ENCODE measurements at places on chromosomes 13 and 19.

DNA sequence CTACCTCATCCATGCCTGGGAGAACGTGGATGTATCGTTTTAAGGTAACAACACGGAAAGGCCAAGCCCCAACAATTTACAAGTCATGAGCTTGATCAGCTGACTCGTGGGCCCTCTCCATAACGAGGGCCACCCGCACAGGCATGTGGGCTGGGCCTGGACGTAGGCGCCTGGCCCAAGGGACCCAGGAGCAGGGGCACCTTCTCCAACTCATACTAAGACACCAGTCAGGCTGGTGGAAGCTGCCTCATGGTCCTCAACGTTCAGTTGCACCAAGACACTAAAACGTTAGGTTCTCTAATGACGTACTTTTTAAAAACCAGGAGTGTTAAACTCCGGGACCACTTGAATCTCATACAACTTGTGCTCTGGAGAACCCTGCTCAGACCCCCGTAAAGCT lies 21.8 kb upstream of the EIF3G start:
- DNase-seq = no peak
- no peaks in the 10 kb centered on the region for H3K36me3 ChIP-seq
- no peak overlapping the region for H3K4me3 ChIP-seq
- H3K4me1 ChIP-seq = no peaks in the 10 kb centered on the region
- H3K27me3 ChIP-seq = no peaks in the 10 kb centered on the region
- no peak overlapping the region for H3K27ac ChIP-seq

- no peak overlapping the region for H3K27ac ChIP-seq
- peaks cover 55% of the 10 kb centered on the region for H3K4me1 ChIP-seq
- no peak for DNase-seq
These were observed 2.4 kb downstream of the GADD45GIP1 start for GRCh38 chr19:12954612-12954962.

GRCh38 chr19:17764348-17764747 lies 13.1 kb downstream of the FCHO1 start:
- H3K4me1 ChIP-seq = peaks cover 7% of the 10 kb centered on the region
- H3K27me3 ChIP-seq = no peaks in the 10 kb centered on the region
- DNase-seq = no peak
- H3K36me3 ChIP-seq = no peaks in the 10 kb centered on the region
- no peak overlapping the region for H3K27ac ChIP-seq

GRCh38 chr13:73825143-73825542 lies 309.1 kb downstream of the KLF12 start:
- H3K27me3 ChIP-seq = no peaks in the 10 kb centered on the region
- DNase-seq = no peak
- no peaks in the 10 kb centered on the region for H3K36me3 ChIP-seq

DNA sequence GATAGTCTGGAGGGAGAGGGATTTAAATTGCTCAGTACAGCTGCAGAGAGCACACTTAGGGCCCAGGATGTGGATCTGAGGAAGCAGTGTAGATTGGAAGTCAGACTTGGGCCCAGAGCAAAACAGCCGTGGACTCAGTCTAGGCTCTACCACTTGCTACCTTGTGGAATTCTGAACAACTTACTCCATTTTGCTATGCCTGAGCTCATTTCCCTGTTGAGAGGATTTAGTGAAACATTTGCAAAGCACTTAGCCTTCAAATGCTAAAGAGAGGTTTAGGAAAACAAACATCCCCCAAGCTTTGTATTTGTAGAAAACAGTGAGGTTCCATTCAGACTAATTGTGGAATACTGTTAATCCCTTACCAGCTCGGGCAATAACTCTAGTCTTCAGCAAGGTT lies 453.4 kb upstream of the ZNF507 start:
- DNase-seq = no peak
- H3K27me3 ChIP-seq = no peaks in the 10 kb centered on the region
- H3K4me3 ChIP-seq = no peak overlapping the region

DNA sequence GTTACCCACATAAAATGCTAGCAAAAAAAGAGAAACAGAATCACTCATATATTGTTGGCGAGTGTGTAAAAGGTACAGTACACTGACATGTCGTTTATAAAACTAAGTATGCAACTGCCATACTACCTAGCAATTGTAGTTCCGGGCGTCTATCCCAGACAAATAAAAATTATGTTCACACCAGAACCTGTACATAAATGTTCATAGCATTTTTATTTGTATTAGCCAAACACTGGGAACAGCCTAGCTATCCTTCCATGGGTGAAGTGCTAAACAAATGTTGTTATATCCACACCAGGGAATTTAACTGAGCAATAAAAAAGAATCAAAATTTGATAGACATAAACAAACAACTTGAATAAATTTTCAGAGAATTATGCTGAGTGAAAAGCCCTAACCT lies 28.9 kb upstream of the POSTN start:
- no peak overlapping the region for H3K27ac ChIP-seq
- H3K4me1 ChIP-seq = no peaks in the 10 kb centered on the region
- no peak for DNase-seq
- H3K36me3 ChIP-seq = no peaks in the 10 kb centered on the region

DNA sequence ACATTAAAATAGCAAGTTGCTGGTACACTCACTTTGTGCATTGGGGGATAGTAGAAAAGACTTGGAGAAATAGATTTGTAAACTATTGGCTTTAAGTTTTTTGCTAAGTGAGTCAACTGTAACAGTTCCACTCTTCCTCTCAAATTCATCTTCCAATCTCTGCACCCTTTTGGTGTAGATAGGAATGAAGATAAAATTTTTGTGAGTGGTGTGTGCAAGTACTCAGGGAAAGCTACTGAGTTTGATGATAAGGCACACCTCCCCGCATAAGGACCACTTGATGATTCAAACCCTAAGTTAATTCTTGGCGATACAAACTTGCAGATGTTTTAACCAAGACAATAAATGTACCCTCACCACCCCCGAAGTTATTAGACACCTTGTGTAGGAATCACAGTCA lies 168.3 kb upstream of the SLITRK1 start:
- no peak for DNase-seq
- H3K4me1 ChIP-seq = no peaks in the 10 kb centered on the region
- no peaks in the 10 kb centered on the region for H3K36me3 ChIP-seq
- no peaks in the 10 kb centered on the region for H3K27me3 ChIP-seq
- no peak overlapping the region for H3K4me3 ChIP-seq

DNA sequence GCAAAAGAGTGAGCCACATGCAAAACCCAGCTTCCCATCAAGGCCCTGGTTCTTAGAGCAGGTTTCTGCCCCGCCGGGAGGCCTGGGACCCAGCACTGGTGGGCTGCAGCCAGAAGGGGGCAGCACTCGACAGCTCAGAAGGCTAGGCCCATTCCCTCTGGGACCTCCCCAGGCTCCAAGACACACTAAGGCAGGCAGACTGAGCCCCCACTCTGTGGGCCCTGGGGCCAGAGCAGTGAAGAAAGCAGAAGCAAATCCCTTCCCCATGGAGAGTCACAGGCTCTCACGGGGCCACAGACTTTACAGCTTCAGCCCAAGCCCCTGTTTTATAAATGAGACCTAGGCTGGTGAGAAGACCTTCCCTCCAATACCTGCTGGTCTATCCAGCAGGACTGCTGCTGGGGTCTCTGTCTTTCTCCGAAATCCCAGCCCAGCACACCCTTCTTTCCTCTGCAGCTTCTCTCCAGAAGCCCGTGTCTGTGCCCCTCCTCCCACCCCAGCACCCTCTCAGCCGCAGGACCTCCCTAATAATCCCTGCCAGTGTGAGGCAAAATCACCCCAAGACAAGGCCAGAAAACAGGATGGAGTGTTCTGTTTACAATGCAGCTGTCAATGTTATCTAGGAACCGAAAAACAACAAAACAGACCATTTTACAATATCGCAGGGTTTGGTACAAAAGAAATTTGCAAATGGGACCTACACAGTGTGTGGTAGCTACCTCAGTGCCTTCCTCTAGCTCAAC lies 109.3 kb downstream of the ABCC4 start:
- no peak overlapping the region for H3K27ac ChIP-seq
- no peaks in the 10 kb centered on the region for H3K27me3 ChIP-seq
- no peak for DNase-seq
- H3K4me1 ChIP-seq = no peaks in the 10 kb centered on the region
- no peaks in the 10 kb centered on the region for H3K36me3 ChIP-seq

- no peak for DNase-seq
- H3K4me3 ChIP-seq = peak overlapping the region; percentile 85
- peaks cover 48% of the 10 kb centered on the region for H3K4me1 ChIP-seq
- H3K27me3 ChIP-seq = no peaks in the 10 kb centered on the region
- no peaks in the 10 kb centered on the region for H3K36me3 ChIP-seq
- peak overlapping the region; percentile 97 for H3K27ac ChIP-seq
These were observed 4.3 kb downstream of the KLF2 start for GRCh38 chr19:16328824-16329482.

GRCh38 chr19:36986131-36986530 lies 70.0 kb downstream of the ZNF568 start:
- no peaks in the 10 kb centered on the region for H3K27me3 ChIP-seq
- no peak for DNase-seq
- H3K27ac ChIP-seq = no peak overlapping the region
- no peak overlapping the region for H3K4me3 ChIP-seq

GRCh38 chr13:95235974-95236373 lies 65.3 kb downstream of the ABCC4 start:
- H3K27ac ChIP-seq = no peak overlapping the region
- DNase-seq = no peak
- no peaks in the 10 kb centered on the region for H3K27me3 ChIP-seq

GRCh38 chr19:47377208-47377701 lies 28.1 kb downstream of the DHX34 start:
- H3K4me3 ChIP-seq = no peak overlapping the region
- no peaks in the 10 kb centered on the region for H3K4me1 ChIP-seq
- no peak overlapping the region for H3K27ac ChIP-seq
- H3K36me3 ChIP-seq = peaks cover 89% of the 10 kb centered on the region

- H3K4me1 ChIP-seq = peaks cover 19% of the 10 kb centered on the region
- no peak overlapping the region for H3K27ac ChIP-seq
- DNase-seq = no peak
- no peaks in the 10 kb centered on the region for H3K36me3 ChIP-seq
These were observed 8.8 kb upstream of the CD22 start for GRCh38 chr19:35320065-35320713.

DNA sequence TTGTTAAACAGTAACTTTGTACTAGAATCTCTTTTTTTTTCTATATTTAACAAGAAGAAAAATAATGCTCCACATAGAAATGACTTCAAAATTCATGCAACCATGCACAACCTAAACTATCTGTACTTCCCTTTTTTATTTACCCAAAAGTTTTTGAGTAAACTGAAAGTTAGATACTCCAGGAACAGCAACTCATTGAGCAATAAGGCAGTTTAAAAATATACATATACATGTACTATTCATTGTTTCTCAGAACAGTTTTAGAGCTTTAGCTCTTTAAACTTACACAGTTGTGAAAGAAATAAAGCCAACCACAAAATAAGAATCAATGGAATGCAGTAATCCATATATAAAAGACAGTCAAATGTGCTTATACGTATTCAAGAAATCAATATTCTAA lies 39.2 kb downstream of the MTMR6 start:
- peaks cover 10% of the 10 kb centered on the region for H3K36me3 ChIP-seq
- DNase-seq = no peak
- no peak overlapping the region for H3K27ac ChIP-seq
- no peak overlapping the region for H3K4me3 ChIP-seq
- no peaks in the 10 kb centered on the region for H3K4me1 ChIP-seq

GRCh38 chr13:76861859-76862258 lies 24.3 kb downstream of the KCTD12 start:
- H3K4me3 ChIP-seq = no peak overlapping the region
- no peak overlapping the region for H3K27ac ChIP-seq
- H3K27me3 ChIP-seq = no peaks in the 10 kb centered on the region
- DNase-seq = no peak
- H3K4me1 ChIP-seq = no peaks in the 10 kb centered on the region

DNA sequence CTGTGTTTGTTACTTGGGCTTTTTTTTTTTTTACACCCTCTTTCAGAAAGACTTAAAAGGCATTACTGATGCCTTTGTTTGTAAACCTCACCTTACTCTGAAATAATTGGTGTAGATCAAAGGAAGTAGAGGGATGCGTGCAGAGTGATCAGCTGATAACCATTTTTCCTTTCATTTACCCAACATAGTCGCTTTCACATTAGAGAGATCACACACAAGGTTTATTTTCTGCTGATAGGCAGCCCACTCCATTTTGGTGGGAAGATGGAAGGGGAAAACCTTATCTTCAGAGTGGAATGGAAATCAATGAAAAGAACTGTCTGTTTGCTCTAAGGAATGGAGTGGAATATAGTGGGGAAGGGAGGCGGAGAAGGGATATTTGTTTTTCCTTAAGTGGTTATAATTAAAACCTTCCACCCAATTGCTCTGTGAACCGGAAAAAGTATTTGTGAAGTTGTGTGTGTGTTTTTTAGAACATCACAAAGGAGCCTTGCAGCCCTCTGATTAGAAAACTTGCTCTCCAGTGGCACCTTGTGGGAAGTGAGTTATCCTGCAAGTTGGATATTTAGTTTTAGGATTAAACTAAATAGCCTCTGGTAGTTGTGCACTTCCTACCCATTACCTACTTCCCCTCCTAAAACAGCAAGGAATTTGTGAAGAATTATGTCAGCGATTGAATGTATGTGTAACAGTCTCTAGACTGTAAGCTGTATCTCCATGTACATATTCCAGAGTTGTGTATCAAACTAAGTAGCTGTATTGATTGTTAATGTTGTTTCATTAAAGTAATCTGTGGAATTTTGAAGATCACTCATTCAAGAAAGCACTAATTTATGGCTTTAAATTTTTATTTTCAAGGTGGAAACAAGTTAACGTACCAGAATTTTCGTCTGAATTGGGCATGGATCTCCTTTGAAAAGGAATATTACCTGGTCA lies 76.8 kb downstream of the FREM2 start:
- H3K4me3 ChIP-seq = no peak overlapping the region
- DNase-seq = no peak
- no peaks in the 10 kb centered on the region for H3K27me3 ChIP-seq

GRCh38 chr13:107379407-107380155 lies 811.6 kb upstream of the ARGLU1 start:
- H3K27ac ChIP-seq = no peak overlapping the region
- no peaks in the 10 kb centered on the region for H3K27me3 ChIP-seq
- H3K36me3 ChIP-seq = no peaks in the 10 kb centered on the region
- no peak overlapping the region for H3K4me3 ChIP-seq

DNA sequence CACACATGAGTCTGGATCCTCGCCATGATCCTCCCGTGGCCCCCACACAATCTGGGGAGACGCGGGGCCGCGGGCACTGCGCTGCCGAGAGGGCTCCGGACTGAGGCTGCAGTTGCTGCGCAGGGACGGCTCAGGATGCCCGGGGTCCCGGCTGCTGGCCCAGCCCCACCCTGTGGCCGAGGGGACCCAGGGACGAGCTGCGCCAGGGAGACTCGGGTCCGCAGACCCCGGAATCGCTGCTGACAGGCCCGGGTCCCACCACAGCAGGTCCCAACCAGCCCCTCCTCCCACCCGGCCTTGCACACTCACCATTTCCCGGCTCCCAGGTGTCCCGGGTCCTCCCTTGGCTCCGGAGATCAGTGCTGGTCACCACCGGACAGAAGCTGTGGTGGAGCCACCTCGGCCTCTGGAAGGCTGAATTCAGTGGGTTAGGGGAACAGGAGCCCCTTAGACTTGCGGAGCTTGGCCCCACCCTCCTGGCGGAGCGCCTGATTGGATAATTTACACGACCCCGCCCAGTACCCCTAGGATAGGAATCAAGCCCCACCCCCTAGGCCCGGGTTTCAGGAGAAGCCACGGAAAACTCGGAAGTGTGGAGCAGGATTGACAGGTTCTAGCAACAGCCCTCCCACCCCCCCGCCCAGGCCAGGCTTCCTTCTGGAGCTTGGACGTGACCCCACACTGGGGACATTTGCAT lies 57.4 kb downstream of the ZNF44 start:
- H3K4me1 ChIP-seq = no peaks in the 10 kb centered on the region
- no peak overlapping the region for H3K27ac ChIP-seq
- no peak for DNase-seq
- H3K4me3 ChIP-seq = no peak overlapping the region

GRCh38 chr19:58572026-58572817 lies 913 bp downstream of the MZF1 start:
- peak overlapping the region; percentile 99 for H3K27ac ChIP-seq
- H3K4me1 ChIP-seq = peaks cover 37% of the 10 kb centered on the region
- no peaks in the 10 kb centered on the region for H3K36me3 ChIP-seq
- no peak for DNase-seq
- no peaks in the 10 kb centered on the region for H3K27me3 ChIP-seq
- H3K4me3 ChIP-seq = peak overlapping the region; percentile 73

Measured in vagina (tissue), 2 donors.